ENCODE measurements at places on chromosomes 7 and 10. TPM values are rescaled to one million over a fixed set of nuclear protein-coding genes. Genes with fewer than 3 reads are reported as not detected.

HMX3 gene
- polyA plus RNA-seq, result not detected

WDFY4 gene
- polyA plus RNA-seq, result 0.35 TPM

ZPBP gene
- not detected for polyA plus RNA-seq

GRCh38 chr7:92876836-92877235 is 40.5 kb upstream of the CDK6 start:
- DNase-seq, result no peak
- no peaks in the 10 kb centered on the region for H3K36me3 ChIP-seq
- H3K27me3 ChIP-seq, result no peaks in the 10 kb centered on the region
- H3K4me3 ChIP-seq, result no peak overlapping the region
- H3K27ac ChIP-seq, result no peak overlapping the region

GRCh38 chr7:42639930-42640329 is 271.9 kb downstream of the C7orf25 start:
- peaks cover 11% of the 10 kb centered on the region for H3K27me3 ChIP-seq
- no peaks in the 10 kb centered on the region for H3K36me3 ChIP-seq
- no peaks in the 10 kb centered on the region for H3K4me1 ChIP-seq
- no peak for DNase-seq
- H3K4me3 ChIP-seq, result no peak overlapping the region

DNA sequence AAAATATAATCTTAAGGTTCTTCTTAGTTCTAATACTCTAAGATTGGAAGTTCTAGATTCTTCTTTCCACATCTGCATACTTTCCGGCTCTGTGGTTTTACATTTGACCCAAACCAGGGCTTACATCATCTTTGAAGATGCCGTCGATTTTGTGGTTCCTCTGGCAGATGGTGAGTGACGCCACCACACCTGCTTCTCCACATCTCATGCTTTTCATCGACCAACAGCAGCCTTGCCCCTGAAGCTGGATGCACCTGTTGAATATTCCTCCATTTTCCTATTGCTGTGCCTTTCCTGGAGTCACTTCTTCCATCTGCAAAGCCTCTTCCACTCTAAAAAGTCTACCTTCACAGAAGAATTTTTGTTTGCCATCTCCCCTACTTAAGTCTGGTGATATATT is 121.3 kb downstream of the PRKCQ start:
- H3K27me3 ChIP-seq, result no peaks in the 10 kb centered on the region
- H3K36me3 ChIP-seq, result peaks cover 52% of the 10 kb centered on the region
- no peak overlapping the region for H3K4me3 ChIP-seq
- DNase-seq, result no peak
- H3K27ac ChIP-seq, result peak overlapping the region; percentile 68

GRCh38 chr7:87627634-87627994 is 584 bp upstream of the RUNDC3B start:
- no peaks in the 10 kb centered on the region for H3K36me3 ChIP-seq
- H3K27me3 ChIP-seq, result no peaks in the 10 kb centered on the region
- H3K4me1 ChIP-seq, result peaks cover 12% of the 10 kb centered on the region

- no peak for DNase-seq
- no peak overlapping the region for H3K27ac ChIP-seq
Measured at GRCh38 chr7:87784424-87784823, 91.7 kb downstream of the SLC25A40 start.

- H3K27ac ChIP-seq, result no peak overlapping the region
- no peak for DNase-seq
- H3K4me3 ChIP-seq, result no peak overlapping the region
Measured at GRCh38 chr7:3215624-3216585, 85.1 kb upstream of the SDK1 start.

- peak overlapping the region; percentile 96 for H3K4me3 ChIP-seq
- no peaks in the 10 kb centered on the region for H3K36me3 ChIP-seq
- H3K27ac ChIP-seq, result peak overlapping the region; percentile 100
- peaks cover 23% of the 10 kb centered on the region for H3K4me1 ChIP-seq
- H3K27me3 ChIP-seq, result no peaks in the 10 kb centered on the region
Measured at GRCh38 chr10:73625004-73625883, 16.0 kb downstream of the MYOZ1 start.

DNA sequence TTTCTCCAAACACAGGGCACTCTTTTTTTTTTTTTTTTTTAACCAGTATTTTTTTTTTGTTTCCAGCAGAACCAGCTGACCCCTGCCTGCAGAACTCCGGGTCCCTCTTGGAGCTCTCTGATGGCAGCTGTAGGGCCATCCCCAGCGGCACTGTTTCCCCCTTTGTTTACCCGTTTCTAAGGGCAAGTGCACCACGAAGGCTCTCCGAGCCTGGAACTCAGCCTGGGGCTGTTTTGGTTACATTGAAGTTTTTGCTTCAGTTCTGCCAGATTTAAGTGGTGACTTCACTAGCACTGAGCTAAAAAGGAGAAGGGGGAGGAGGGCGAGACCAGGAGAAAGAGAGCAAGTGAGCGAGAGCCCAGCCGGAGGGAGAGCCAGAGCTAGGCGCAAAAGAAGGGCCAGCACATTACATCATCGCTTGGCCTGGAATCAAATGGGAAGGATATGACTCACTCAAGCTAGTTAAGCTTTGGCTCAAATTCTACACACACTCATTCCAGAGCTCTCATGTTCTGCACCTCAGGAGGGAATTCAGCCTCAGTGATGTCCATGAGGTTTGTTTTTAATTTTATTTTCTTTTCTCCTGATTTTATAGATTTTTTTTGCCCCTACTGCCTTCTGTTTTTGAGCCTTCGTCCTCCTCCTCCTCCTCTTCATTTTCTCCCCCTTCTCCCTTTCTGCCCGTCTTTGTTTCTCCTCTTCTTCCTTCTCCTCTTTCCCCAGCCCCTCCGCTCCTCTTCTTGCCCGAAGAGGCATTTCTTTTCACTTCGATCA is 272.3 kb downstream of the TRIL start:
- no peak overlapping the region for H3K4me3 ChIP-seq
- H3K27ac ChIP-seq, result no peak overlapping the region
- DNase-seq, result no peak
- peaks cover 2% of the 10 kb centered on the region for H3K4me1 ChIP-seq
- H3K27me3 ChIP-seq, result peaks cover 11% of the 10 kb centered on the region

GRCh38 chr7:47314248-47314647 is 267.7 kb downstream of the TNS3 start:
- H3K27me3 ChIP-seq, result no peaks in the 10 kb centered on the region
- no peak for DNase-seq
- peaks cover 14% of the 10 kb centered on the region for H3K36me3 ChIP-seq
- no peak overlapping the region for H3K27ac ChIP-seq
- no peak overlapping the region for H3K4me3 ChIP-seq
- H3K4me1 ChIP-seq, result peaks cover 10% of the 10 kb centered on the region

GRCh38 chr10:110474826-110475225 is 22.9 kb upstream of the DUSP5 start:
- no peaks in the 10 kb centered on the region for H3K36me3 ChIP-seq
- no peaks in the 10 kb centered on the region for H3K4me1 ChIP-seq
- H3K27ac ChIP-seq, result no peak overlapping the region
- no peak for DNase-seq
- no peaks in the 10 kb centered on the region for H3K27me3 ChIP-seq

- H3K27me3 ChIP-seq, result peaks cover 3% of the 10 kb centered on the region
- no peak overlapping the region for H3K4me3 ChIP-seq
- no peak overlapping the region for H3K27ac ChIP-seq
- DNase-seq, result no peak
- H3K36me3 ChIP-seq, result peaks cover 5% of the 10 kb centered on the region
- no peaks in the 10 kb centered on the region for H3K4me1 ChIP-seq
Measured at GRCh38 chr7:102891693-102892261, 21.0 kb upstream of the LRRC17 start.

DNA sequence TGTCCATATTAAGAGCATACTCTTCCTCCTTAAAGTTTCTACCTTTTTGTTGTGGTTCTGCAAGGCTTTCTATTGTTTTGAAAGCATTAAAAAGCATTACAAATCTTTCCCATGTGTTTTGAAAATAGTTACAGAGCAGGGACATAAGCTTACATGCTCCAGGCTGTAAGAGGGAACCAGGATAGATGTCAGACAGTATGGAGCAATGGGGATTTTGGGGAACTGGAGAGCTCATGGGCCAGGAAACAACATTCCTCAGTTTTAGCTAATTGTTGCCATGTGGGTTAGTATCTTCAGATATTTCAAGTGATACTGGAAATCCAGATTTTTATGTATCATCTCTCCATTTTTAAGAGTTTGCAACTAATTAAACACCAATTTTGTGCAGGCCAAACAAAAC is 3.5 kb downstream of the MDFIC start:
- peaks cover 41% of the 10 kb centered on the region for H3K4me1 ChIP-seq
- DNase-seq, result no peak
- peak overlapping the region; percentile 72 for H3K27ac ChIP-seq

DNA sequence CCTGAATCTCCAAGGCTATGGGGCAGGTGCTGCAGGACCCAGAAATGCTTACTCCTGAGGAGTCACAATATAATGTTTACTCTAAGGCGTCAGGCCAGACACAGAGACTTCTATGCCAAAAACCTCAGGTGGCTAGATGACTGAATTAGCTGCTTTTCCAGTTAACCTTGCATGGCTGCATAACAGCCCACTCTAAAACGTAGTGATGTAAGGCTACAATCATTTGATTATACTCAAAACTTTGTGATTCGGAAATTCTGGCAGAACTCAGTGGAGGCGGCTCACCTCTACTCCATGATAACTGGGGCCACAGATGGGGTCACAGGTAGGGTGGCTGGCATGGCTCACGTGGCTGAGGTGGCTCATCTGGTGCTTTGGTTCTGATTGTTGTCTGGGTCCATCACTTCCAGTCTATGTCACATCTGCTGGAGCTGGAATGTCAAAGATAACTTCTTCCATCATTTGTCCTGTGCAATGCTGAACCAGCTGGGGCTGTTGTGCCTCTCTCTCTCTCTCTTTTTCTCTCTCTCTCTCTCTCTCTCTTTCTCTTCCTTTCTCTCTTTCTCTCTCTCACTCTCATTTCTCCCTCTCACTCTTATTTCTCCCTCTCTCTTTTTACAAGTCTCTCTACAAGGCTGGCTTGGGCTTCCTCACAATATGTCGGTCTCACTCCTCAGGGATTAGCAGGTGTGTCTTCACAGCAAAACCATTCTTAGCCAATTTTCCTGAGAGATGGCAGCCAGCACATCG is 11.8 kb downstream of the TMEM72 start:
- DNase-seq, result no peak
- H3K36me3 ChIP-seq, result peaks cover 1% of the 10 kb centered on the region
- H3K4me1 ChIP-seq, result peaks cover 1% of the 10 kb centered on the region

DNA sequence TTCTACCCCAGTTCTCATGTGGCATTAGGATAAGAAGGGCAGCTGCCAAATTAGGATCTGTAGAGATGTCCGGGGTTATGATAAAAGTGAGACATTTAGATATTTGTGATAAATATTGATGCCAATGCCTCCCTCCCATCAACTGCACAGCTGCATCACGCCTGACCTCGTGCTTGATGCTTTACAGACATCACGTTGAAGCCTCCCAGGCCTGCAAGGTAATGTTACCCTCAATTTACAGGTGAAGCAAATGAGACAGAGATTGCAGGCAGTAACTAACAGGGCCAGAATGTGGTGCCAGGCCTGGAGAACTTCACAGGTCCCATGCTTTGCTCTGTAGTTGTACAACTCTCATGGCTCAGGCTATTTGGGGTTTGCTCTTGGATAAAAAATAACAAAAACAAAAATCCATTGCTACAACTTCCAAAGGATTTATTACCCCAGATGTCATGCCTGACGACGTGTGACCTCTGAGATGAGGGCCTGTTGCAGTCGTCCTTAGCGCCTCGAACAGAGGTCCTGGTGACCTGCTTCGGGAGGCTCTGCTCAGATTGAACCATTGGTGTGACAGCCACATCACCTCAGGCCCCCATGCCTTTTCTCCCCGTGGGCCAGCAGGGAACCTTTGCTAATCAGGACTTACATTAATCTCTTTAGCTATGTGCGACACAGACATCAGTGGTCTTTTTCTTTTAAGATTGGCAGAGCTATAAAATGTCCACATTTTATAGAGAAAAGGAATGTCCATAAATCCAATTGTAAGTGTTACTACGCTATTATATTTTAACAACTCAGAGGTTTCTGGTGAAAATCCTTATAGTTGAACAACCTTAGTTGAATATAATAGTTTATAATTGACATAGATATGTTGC is 169.3 kb downstream of the ADAM12 start:
- H3K4me1 ChIP-seq, result no peaks in the 10 kb centered on the region
- DNase-seq, result no peak
- H3K4me3 ChIP-seq, result no peak overlapping the region
- no peak overlapping the region for H3K27ac ChIP-seq

DNA sequence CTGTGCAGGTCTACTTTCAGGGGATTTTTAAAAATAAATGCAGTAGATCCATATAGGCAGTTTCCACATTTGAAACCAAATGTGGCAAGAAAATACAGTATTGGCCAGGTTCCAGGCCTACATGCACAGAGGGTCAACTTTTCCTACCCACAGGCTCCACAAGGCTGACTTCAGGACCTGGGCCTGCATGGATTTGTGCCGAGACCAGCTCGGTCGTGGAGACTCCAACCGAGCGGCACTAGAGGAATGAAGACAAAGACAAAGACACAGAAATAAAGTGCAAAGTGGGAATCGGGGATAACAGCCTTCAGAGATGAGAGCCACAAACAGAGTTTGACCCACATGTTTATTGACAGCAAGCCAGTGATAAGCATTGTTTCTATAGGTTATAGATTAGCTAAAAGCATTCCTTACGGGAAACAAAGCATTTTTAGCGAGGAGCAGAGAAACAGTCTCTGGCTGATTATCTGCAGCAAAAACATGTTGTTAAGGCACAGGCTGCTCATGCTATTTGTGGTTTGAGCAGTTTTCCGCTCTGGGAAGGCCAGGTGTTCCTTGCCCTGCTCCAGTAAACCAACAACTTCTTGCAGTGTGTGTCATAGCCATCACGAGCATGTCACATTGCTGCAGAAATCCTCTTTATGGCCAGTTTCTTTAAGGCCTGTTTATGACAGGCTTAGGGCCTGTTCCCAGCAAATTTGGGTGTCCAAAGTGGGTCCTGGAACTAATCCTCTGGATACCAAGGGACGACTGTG is 52.6 kb downstream of the ZNF37A start:
- no peaks in the 10 kb centered on the region for H3K27me3 ChIP-seq
- H3K27ac ChIP-seq, result no peak overlapping the region
- H3K36me3 ChIP-seq, result no peaks in the 10 kb centered on the region
- no peak for DNase-seq
